ENCODE measurements at places on chromosomes 12 and 14. TPM values are rescaled to one million over a fixed set of nuclear protein-coding genes. Genes with fewer than 3 reads are reported as not detected.

DNA sequence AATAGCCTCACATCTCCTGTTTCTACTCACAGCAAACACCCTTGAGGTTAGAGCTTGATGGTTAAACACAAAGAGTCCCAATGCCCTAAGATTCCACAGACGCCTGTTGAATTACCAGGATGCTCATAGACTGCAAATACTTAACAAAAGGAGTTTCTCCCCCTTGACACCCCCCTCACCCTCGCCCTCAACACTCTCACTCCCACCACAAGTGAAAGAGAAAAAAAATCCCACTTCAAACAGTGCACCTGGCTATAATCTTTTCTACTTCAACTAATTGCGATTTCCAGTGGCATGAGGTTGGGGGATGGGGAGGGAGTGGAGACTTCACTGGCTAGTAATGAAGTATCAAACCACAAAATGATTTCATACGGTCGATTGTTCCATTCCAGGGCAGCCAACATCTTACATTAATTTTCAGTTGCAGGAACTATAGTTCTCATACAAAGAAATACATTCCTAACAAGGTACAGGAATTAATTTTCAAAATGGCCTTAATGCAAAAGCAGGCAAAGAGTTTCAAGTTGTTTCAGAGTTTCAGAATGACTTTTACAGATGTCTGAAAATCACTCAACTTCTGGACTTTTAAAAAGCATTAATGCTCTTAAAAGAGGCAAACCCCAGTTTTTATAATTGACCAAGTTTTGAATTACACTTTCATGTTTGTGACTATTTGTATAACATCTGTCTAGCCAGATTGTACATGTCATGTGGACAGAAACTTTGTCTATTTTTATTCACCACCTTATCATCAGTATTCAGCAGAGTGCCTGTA, 390.7 kb downstream of the C12orf75 start:
- DNase-seq = peak; percentile 3

DNA sequence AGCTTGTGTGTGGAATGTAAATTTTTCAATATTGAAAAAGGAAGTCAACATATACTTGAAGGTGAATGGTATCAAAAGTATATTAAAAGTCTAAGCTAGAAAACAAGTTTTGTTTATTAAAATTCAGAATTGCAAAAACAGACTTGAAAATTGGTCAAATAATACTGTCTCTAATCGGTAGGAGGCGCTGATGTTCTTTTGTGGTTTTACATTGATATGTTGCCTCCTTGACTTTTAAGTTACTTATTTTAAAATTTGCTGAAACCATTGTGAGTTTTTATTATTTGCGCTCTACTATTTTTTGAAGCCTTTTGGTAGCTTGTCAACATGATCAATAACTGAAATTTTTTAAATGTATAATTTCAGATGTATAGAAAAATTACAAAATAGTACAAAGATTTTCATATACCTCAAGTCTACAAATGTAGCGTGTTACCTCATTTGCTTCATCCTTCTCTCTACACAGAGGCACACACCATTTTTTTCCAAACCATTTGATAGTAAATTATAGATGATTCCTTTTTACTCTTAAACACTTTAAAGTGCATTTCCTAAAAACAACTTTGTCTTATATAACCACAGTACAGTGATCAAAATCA, 6.9 kb downstream of the RTRAF start:
- peak; percentile 15 for DNase-seq

DNA sequence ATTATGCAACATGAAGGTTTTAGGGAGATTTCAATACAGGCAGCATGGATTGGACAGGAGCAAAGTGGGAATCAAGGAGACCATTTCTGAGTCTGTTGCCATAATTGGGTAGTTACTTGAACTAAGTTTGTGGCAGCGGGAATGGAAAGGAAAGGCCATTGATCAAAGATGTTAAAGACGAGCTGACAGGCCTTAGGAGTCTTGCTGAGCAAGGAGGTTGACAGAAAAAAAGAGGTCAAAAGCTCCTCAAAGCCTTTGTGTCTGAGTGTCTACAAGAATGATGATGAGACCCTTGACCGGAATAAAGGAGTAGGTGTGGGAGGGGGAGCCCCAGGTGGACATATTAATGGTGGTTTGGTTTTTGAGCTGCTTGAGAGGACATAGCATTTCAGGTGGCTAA, 9.4 kb downstream of the PLEKHA5 start:
- DNase-seq = no peak

GRCh38 chr12:18895946-18896345, 158.0 kb downstream of the CAPZA3 start:
- no peak for DNase-seq

DNA sequence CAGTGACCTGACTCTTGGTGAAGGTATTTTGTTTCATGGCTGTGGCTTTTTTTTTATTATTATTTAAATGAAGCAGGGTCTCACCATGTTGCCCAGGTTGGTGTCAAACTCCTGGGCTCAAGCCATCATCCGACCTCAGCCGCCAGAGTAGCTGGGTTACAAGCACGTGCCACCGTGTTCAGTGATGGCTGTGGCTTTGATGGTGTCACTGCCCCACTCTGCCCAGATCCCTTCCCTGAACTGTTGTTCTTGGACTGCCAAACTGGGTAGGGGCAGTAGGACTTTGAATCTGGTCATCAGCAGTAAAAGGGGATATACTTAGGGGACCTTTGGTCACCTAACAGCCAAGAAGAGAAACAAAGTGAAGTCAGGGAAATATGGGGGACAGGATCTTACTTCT, 19.4 kb downstream of the B4GALNT3 start:
- no peak for DNase-seq

- no peak for DNase-seq
Observed at GRCh38 chr12:65106948-65107347, 14.2 kb downstream of the WIF1 start.

DNA sequence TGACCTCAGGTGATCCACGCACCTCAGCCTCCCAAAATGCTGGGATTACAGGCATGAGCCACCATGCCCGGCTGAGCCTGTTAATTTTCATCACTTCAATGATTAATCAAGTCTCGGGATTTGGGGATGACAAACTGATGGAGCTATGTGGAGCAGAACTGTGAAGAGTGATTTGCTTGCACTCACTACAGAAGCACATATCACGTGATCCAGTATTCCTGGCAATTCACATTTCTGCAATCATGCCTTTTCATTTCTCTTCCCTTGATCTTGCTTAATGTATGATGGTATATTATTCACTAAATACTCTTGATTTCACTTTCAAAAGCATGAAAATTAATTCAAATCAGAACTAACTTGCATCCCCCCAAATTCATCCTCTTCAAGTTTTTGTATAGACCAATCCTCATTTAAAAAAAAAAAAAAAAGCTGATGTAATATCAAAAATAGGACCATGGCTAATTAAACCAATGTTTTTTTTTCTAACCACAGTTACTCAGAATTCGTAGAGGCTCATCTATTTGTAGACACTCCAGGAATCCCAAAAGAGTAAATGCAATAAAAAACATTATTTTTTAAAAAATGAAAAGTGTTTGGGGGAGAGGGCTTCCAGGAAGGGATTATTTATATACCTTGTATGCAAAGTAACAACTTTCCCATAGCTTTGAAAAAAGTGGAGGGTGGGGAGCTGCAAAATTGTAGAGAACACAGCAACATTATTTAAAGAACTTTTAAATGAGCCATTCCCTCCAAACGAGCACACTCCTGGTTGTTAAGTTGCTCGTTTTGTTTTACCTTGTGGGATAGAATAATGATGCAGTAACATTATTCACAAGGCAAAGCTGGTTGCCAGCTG, 7.0 kb upstream of the ATXN2 start:
- DNase-seq = no peak

GRCh38 chr14:100430571-100430970, 107.4 kb downstream of the SLC25A47 start:
- DNase-seq = no peak

DNA sequence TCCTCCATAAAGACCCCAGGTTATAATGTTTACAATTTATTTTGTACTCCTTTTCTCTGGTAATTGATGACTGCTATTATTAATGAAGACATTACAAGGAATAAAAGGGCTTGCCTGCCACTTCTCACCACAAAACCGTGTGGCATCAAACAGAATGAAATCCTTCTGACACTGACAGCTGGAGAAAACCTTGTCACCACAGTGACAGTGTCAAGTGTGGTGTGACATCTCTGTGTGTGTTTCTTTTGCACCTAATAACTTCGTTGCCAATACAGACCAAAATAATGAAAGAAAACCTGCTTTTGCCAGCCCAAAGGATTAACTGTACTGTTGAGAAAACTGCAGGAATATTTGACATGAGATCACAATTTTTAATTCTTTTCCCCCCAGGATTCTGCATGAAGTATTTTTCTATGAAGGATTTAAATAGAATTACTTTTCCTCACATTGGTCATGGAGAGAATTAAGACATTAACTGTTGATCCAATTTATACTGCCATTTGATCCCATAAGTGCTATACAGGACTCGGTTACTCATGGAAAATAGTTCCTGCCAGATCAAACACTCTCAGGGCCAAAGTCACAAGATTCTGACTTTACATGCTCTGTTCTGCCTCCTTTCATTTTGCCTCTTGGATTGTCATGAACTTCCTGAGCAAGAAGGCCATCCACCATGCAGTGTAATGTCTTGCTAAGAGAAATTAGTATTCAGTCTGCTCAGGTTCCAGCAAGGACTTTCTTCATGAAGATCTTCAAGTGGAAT, 60.4 kb upstream of the IFNG-AS1 start:
- DNase-seq = no peak

DNA sequence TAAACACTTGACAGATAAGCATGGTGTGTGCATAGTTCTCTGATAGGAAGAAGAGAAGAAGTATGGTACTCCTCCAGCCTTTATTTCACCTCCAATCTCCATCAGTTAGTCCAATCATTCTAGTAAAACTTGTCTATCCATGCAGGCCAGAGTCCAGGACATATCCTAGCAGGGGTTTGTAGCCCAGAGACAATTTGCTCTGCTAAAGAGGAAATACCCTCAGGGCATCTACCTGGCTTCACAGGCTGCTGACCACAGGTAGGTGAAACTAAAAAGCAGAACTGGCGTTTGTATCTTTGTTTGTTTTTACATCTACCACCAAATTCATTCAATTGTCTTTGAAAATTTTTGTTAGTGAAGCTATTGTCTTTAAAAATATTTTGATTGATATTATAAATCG, 717.6 kb downstream of the FSCB start:
- DNase-seq = no peak

DNA sequence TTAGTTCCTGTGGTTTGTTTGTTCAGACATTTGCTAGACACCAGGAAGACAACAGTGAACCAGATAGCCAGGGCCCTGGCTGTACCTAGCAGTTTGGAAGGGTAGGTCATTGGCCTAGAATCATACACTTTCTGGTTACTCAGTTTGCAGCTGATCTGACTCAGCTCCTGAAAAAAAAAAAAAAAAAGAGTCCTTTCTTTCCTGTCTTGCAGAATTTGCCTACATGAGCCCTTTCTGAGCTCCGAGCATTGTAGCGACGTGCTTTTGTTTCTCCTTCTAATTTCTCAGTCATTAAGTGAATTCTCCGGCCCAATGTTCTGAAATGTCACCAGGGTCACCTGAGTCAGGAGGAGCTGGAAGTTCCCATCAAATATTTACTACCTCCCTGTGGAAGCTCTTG, 2.4 kb downstream of the CABP1 start:
- DNase-seq = no peak

DNA sequence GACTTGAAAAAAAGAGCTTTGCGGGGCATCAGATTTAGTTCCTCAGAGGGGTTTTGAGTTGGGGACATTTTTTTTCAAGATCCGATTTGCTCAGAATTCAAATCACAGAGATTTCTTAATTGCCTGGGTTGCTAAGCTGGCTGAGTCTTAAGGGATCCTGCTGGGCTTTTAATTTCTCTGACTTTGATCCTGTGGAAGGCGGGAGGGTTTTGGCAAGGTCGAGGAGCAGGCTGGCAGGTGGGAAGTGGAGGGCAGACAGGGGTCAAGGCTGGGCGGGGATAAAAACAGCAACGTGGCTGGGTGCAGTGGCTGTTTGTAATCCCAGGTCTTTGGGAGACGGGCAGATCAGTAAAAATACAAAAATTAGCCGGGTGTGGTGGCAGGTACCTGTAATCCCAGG, 33.5 kb upstream of the CCDC63 start:
- DNase-seq = no peak

DNA sequence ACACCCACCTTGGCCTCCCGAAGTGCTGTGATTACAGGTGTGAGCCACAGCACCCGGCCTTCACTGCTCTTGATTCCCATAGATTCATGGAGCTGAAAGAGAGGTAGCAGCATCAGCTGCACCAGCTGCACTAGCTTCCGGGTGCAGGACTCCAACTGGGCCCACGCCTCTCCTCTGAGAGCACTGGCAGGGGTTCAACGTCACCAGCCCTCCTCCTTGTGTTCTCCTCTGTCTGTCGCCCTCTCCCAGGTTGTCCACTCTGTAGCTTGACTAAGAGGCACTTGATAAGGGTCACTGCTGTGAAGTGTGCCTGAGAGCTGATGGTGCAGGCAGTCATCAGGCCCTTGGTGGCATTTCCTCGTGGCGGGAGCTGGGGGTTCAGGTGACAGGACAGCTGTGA, 28.3 kb downstream of the MLXIP start:
- no peak for DNase-seq

DNA sequence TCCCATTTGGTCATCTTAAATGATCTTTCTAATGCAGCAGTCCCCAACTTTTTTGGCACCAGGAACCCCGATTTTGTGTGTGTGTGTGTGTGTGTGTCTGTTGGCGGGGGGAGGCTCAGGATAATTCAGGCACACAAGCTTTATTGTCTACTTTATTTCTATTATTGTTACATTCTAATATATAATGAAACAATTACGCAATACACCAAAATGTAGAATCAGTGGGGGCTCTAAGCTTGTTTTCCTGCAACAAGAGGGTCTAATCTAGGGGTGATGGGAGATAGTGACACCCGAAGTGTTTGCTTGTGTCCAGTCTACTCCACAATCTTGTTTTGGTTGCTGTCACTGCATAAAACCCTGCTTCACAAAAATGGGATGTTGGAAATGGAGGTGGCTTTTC, 621.1 kb upstream of the LRFN5 start:
- DNase-seq = no peak

DNA sequence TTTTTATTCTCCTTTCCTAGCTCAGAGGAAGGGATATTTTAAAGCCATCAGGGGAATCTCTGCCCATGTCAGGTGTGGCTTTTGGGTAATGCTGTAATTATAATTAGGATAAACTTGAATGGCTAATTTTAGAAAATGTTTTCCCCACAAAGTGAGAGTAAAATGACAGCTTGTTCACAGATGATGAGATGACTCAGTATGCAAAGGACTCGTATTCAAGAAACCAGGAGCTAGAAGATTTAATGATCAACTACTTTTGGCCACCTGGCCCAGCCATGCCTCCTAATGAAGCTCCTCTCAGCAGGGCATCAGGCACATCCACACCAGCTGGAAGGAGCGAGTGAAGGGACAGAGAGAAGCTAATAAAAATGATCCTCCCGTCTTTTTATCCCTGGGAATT, 29.0 kb upstream of the PLEKHG7 start:
- no peak for DNase-seq

The ARPC3 gene
- 229 TPM for total RNA-seq

The SLCO1B3 gene
- total RNA-seq = not detected

The KRT8 gene
- total RNA-seq = 0.29 TPM

The BCAT1 gene
- total RNA-seq = 53.3 TPM

The KCNJ8 gene
- not detected for total RNA-seq

The PDE3A gene
- not detected for total RNA-seq

The DENND5B gene
- total RNA-seq = 0.43 TPM

The ZNF891 gene
- 1.7 TPM for total RNA-seq

The CLEC12A gene
- total RNA-seq = 0.47 TPM
